ENCODE measurements at places on chromosomes 3 and 15. TPM values are rescaled to one million over a fixed set of nuclear protein-coding genes. Genes with fewer than 3 reads are reported as not detected.

- no peak for DNase-seq
Observed at GRCh38 chr3:87987952-87988351, 70.9 kb downstream of the CGGBP1 start.

DNA sequence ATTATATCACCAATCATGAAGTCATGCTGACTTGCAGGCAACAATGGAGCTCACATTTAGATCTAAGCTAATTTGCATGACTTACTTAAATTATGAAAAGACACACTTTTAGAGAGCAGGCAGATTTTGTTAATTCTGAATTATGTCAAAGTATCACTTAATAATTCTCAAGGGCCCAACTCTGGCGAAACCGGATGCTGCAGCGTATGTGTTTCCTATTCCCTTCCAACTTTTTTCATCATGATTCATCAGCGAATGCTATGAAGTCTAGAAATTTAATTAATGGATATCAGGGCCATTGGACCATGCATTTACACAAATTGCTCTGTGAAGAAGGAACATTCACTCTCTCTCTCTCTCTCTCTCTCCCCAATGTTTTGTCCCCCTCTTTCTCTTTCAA, 63.5 kb upstream of the GOLGA8A start:
- DNase-seq = no peak

DNA sequence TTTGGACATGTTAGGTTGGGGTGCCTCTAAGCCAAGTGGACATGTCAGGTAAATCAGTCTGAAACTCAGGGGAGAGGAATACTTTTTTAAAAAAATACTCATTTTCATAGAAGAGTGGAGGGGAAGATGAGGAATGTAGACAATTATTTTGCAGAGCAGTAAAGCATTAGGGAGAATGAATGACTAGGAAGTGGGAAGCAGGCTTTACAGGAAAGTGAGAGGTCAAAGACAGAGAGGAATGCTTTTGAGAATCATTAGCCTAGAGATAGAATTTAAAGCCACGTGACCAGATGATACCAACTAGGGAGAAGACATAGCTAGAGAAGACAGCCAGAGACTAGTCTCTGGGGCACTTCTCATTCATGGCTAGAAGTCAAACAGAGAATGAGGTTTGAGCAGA, 91.0 kb downstream of the RAD18 start:
- DNase-seq = no peak

DNA sequence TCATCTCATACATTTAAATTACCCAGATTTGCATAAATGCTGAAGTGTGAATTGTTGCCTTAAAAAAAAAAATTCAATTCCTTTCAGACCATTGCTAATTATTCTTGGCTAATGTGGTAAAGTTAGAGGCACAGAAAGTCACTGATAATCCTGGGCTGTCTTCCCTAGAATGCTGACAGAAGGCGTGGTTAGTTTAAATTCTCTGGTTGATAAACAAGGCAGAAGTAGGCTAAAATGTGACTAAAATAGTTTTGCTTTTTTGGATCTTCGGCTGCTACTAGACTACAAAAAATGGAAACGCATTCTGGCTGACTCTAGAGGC, 193.7 kb downstream of the OTOL1 start:
- DNase-seq = no peak

DNA sequence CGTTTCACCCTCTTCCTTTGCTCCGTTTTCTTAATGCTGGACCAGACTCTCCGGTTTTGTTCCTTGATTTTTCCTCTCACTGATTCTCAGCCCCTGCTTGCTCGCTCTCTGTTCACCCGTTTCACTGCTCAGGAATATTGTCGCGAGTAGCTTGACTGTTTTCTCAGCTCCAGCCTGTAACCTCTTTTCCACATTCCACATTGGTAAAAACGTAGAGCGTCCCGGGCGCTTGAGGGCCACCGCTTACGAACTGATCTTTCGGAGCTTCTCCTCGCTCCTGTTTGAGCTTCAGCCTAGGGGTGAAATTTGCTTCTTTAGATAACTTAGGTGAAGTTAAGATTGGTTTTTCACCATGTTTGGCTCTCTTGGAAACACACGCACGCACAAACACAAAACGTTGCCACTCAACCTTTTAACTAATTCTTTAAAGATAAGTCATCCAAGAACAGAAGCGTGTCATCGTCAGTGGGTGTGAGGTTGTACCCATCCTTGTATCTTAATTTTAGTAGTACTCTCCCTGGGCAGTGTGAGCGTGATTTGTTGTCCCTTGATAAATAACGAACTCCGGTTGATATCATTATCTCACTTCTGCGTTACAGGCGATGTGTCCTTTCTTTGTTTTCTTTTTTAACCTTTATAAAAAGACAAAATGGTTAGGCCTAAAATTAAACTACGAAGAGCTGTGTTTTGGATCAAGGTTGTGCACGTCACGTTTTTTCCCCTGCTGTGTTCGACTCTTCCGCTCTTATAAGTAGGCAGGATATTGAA, 1.0 kb downstream of the PAK2 start:
- no peak for DNase-seq

DNA sequence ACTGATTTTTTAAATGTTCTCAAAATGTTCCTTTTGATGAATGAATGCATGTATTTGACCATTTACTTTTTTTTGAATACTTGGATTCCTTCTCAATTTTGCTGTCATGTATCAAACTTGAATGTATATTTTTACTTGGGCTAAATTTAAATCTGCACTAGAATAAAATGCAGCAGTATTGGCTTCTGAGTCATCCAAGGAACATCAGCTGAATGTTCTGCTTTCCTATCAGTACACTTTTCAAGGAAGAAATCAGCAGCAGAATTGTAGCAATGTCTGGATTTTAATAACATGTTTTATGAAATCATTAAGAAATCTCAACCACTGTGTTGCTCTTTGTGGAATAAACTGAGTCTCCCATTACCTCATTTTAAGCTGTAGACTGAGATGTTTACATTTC, 57.0 kb upstream of the COL6A6 start:
- no peak for DNase-seq

GRCh38 chr3:7977245-7978086, 524.2 kb upstream of the LMCD1 start:
- DNase-seq = no peak

DNA sequence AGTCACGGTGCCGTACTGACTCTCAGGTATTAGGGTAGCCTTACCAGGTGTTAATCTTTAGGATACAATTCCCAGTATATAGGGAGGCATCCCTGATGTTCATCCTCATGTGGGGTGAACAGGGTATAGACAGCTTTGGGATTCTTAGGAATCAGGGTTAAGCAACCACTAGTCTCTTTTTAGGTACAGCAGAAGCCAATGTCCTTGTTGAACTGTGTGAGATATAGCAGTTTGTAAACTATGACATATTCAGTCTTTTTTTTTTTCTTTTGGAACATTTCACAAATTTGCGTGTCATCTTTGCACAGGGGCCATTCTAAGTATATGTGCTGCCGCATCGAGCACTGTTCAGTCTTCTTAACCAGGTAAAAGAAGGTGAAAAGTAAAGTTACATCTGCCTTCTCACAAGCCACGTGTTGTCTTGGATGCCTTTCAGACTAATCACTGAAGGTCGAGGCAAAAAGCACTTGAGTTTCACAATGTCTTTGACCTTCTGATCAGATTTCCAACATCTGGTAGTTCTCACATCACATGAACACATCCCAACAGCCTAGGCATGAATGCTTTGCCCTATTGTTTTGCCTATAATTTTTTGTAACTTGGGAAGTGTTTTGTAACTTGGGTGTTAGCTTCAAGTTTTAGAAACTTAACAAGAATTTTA, 17.2 kb downstream of the TSEN2 start:
- no peak for DNase-seq

DNA sequence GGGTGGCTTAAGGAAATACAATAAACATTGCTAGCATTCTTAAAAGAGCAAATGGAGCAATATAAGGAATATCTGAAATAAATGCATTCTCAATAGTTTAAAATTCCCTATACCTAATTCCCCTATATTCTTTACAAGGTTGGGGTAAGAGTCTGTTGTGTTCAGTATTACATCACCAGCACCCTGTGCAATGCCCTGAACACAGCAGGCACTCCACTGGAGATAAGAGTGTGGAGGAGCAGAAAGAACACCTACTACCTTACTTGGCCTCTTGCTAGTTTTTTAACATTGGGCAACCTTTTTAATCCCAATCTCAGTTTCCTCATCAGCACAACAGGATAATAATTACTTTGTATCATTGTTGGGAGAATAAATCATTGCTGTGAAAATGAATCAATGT, 140.2 kb upstream of the PLXND1 start:
- DNase-seq = no peak

GRCh38 chr3:193559100-193559499, 4.4 kb upstream of the ATP13A4 start:
- no peak for DNase-seq

DNA sequence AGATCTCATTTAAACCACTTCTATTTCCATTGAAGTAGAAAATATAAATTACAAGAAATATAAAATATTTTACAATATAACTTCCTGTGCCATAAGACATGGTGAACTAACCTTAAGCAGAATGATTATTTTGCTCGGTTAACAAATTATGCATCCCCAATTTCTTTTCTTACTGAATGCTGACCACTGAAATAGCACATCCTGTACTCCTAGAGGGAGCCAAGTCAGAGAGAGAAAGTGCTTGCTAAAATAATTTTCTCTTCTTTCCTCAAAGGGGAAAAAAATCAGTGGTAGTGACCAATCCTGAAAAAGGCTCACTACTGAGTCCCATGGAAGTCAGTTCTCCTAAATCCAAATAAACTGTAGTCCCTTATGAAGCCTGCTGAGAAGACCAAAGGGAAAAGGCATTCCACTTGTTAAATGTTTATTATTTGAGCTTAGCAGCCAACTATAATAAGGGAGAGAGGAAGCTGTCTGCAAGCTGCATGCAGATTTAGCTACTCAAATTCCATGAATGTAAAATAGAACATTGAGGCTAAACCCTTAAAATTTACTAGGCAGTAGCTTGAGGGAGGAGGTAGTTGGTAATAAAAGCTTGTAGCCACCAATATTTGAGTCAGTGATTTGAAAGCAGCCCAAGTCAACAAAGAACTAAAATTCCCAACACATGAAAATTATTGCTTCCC, 33.1 kb downstream of the CEP152 start:
- no peak for DNase-seq

DNA sequence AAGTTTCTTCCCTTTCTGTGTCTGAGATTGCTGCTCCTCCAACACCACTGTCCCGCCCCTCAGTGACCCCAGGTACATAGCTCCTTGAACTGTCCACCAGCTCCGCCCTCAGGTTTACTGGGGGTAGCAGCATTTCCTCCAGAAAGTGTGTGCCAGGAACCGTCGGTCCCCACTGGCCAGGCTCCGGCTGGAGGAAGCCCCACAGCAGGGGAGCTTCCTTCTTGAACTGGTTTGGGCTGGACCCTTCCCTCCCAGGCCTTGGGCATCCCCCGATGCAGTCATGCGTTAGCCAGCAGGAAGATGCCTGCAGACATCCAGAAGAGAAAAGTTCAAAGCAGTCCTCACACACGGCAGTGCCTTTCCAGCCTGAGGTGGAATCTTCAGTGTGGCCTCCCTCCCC, 19.7 kb downstream of the PAK6 start:
- no peak for DNase-seq

GRCh38 chr15:80721476-80721875, 26.4 kb downstream of the ABHD17C start:
- no peak for DNase-seq

- DNase-seq = no peak
Observed at GRCh38 chr3:9732080-9732739, 675 bp downstream of the BRPF1 start.

- no peak for DNase-seq
Observed at GRCh38 chr15:33064878-33065277, 129.6 kb downstream of the FMN1 start.

- peak; percentile 41 for DNase-seq
Observed at GRCh38 chr15:80455668-80456442, 51.7 kb downstream of the ARNT2 start.

DNA sequence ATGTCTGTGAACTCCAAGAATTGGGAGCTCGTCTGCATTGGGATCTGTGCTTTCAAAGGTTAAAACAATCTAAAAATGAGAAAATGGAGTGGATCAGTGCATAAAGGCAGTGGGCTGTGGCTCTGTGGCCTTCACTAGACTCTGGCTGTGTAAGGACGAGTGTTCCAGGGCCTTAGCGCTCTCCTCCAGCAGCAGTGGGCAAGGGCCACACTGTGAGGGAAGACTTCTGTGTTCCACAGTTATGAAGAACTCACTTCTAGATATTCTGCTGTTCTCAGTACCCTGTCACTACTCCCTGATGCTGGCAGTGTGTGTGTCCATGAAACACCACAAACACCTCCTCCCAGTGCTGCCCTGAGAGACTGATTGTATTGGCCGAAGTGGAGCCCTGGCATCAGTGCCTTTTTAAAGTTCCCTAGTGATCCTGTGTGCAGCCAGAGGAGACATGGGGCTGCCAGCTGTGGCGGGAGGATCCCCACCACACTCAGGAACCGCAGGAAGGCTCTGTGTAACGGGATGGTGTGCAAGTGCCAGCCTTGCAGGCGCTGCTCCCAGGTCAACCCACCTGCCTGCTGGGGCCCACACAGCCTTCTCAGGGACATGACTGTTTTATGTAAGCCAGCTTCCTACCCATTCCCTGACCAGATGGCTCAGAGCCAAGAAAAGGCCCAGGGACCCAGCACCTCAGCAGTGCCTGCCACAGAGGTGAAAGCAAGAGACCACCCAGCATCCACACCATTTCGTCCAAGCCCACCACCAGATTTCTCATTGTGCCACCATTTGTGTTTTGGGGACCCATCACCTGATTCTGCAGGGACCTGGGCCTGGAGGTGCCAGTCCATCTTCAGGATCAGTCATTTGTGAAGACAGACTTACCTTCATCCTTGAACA, 40.4 kb downstream of the ABTB1 start:
- no peak for DNase-seq

- no peak for DNase-seq
Observed at GRCh38 chr3:16290827-16291196, 25.8 kb downstream of the OXNAD1 start.

- no peak for DNase-seq
Observed at GRCh38 chr15:36130641-36131310, 448.6 kb upstream of the CDIN1 start.

Gene LRRC49
- 6.0 TPM for polyA plus RNA-seq

Gene CSPG4
- polyA plus RNA-seq = 108 TPM

Gene CCDC39
- 2.7 TPM for polyA plus RNA-seq

Gene PLSCR5
- polyA plus RNA-seq = not detected

All from forelimb muscle (tissue), 1 donor.